ENCODE measurements at places on chromosomes 1 and 21.

DNA sequence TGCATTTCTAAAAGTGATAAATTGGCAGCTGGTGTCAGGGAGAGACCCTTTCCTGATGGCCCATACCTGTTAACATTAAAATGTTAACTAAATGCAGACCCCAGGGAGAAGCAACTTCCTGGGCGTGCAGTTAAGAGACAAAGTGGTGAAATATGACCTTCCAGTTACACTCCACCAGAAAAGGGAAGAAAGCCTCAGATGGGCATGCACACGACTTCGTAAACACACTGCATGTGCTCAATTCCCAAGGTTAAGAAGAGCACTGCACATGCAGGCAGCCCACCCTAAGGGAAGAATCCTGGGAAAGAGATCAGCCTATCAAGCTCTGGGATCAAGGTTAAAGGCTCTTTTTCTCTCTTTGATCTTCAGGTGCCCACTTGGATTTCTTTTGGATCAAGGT lies 9.7 kb upstream of the GBP6 start:
- no peak for DNase-seq

GRCh38 chr1:1883092-1883873 lies 7.6 kb downstream of the GNB1 start:
- DNase-seq, result no peak

GRCh38 chr1:18875107-18875795 lies 15.8 kb upstream of the TAS1R2 start:
- peak; percentile 46 for DNase-seq

DNA sequence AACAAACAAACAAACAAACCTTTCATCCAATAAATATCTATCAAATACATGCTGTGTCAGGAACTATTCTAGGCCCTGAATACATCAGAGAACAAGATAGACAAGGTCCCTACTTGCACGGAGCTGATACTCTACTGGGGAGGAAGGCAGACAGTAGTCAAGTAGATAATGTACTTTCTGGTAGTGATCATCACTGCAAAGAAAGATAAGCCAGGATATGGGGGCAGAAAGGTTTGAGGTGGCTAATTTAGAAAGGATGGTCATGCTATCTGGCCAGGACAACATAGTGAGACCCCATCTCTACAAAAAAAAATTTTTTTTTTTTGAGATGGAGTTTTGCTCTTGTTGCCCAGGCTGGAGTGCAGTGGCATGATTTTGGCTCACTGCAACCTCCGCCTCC lies 9.3 kb upstream of the MEX3A start:
- no peak for DNase-seq

DNA sequence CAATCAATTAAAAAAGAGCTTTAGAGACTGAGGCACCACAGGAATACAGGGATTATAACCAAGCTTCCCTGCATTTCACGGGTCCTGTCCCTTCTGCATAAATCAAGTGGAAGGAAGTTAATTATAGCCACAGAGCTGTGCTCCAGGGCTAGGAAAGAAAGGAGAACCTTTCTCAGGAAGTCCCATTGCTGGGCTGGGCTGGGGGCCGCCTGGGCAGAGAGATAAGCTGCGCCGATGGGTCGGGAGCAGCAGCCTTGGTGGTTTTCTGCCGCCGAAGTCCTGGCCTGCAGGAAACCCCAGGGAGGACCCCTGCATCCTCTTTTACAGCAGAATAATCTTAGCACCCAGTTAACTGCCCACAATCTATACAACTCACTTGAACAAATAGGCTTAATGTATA lies 12.6 kb upstream of the CD34 start:
- no peak for DNase-seq

DNA sequence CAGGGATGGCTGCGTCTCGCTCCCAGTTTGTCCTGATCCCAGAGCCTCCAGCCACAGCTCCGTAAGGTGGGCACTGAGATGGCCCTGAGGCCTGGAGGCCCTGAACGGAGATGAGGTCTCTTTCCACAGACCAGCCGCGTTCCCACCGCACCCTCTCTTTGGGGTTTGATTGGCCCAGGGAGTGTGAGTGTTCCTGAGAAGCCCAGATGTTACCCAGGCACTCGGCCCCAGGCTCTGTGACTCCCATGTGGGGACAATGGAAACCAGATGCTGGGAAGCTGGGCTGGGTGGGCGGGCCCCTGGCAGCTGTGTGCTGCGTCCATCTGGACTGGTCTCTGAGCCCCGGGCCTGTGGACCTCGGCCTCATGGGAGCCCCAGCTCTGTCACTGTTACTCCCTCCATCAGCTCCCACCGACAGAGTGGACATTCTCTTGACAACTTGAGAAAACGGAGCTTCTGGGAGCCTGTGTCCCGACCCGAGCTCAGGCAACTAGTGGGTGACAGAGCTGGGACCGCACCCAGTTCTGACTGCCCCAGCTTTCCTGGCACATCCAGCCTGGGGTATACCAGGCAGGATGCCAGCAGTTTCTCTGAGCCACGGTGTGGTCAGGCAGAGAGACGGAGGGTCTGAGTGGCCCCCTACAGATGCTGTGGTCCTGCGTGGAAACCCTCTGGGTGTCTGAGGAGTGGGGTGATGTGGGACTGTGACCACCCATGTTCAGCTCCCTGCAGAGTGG lies 9.8 kb upstream of the COL6A1 start:
- DNase-seq, result no peak

DNA sequence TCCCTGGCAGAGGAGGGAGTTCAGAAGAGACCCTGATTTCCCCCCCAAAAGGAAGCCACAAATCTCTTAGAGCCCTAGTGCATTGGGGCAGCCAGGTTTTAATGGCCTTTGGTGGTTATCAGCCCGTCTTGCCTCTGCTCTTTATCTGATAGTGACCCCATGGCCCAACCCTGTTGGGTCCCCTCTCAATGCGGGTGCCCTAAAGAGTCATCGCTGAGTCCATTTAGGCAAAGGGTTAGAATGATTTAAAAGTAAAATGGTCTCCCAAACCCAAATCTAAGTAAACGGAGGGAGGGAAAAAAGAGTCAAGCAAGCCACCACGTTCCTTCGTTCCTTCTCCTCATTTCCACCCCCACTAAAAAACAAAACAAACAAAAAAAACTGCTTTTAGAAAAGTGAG lies 164.0 kb downstream of the RUNX1 start:
- DNase-seq, result no peak

DNA sequence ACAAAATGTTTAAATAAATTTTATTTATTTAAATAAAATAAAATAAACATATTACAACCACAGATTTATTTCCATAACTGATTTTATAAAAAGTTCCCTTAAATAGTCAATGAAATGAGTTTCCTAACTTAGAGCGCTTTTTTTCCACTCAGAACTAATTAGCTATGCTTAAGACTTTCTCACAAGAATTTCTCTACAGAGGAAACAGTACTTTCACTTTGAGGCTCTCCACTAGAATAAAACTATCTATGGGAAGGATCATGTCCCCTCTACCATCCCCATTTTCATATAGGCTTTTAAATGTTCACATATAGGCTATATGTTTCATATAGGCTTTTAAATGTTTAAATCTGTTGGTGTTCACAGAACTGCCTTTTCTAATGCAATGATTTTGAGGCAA lies 40.0 kb upstream of the DPH5 start:
- no peak for DNase-seq

DNA sequence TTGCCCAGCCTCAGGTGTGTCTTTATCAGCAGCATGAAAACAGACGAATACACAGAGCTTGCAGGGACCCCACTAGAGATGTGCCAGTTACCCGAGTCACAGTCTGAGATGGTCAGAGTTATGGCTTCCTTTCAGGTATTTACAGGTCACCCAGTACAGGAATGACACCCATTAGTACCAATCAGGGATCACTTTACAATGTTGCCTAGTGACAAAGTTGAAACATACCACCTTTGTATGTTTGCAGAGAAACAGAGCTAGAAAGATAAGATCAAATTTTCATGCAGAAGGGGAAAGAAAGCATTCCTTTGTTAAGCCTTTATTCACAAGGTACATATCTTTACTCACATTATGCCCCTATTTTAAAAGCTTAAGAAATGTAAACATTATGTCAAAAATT lies 137.6 kb downstream of the RGS7 start:
- DNase-seq, result no peak

DNA sequence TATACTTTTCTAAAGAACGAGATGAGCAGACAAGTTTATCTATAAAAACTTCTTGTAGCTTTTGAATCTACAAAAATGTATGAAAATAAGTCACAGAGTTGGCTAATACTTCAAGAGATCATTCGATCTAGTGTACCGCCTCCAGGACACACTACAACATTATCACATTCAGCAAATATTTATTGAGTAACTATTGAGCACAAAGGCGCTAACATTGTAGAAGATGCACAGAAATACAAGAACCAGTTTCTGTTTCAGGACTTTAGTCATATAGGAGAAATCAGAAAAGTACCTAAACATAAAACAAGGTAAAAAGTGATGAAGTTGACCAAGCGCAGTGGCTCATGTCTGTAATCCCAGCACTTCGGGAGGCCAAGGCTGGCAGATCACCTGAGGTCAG lies 20.6 kb downstream of the WASF2 start:
- DNase-seq, result no peak

DNA sequence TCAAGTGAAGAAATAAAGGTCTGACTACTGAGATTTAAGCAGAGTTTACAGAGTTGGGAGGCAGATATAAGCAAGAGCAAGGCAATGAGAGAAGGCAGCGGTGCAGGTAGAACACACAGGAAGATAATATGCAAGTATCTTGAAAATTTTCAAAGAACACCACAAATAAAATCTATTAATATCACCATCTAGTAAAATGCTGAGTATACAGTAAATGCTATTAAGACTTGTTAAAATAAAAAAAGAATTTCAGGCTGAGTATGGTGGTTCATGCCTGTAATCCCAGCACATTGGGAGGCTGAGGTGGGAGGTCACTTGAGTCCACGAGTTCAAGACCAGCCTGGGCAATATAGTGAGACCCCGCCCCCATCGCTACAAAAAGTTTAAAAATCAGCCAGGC lies 20.0 kb downstream of the SORT1 start:
- no peak for DNase-seq

DNA sequence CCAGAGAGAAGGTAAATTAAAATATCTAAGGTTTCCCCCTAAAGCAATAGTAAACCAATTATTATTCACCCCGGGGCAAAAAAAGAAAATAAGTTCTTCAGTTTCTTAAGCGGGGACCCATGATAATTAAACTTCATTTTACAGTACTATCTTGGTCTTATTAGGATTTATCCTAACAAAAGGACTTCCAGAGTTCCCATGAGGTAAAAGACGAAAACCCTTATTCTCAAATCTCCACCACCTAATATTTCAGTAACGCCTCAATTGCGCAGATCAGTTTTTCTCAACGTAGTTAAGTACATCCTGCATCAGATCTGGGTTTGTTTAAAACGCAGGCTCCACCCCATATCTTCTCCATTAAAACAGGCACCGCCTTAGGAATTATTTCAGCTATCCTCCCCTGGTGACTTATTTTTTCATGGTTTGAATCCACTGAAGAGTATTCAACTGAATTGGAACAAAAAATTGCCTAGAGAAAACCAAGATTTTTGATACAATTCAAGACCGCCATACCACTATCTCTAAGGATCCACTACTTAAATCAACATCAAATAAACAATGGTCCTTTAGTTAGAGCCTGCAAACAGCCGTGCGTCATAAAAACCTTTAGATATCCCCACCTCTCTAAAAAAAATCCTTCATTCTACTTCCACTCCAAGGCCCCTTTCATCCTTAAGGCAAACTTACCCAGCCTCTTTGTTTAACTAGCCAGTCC lies 1.7 kb downstream of the MCL1 start:
- DNase-seq, result no peak

GRCh38 chr1:180167721-180168467 lies 13.2 kb downstream of the QSOX1 start:
- no peak for DNase-seq

DNA sequence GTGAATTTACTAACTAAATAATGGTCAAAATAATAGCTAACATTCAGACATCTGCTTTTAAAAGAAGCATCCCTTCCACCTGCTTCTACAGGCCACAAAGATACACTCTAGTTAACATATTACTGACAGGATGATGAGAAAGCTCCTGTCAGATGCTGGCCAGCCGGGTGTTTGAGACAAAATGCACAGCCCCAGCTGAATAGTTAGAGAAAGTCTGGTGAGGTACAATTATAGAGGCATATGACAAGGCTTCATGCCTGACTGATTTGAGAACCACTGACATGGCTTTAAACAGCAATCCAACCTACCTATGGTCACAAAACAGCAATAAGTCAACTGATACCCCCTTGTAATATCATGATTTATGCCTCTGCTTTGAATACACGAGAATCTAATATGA lies 137.0 kb downstream of the DENND1B start:
- DNase-seq, result no peak

- peak; percentile 68 for DNase-seq
These were observed 6.1 kb downstream of the SKI start for GRCh38 chr1:2233997-2234761.

DNA sequence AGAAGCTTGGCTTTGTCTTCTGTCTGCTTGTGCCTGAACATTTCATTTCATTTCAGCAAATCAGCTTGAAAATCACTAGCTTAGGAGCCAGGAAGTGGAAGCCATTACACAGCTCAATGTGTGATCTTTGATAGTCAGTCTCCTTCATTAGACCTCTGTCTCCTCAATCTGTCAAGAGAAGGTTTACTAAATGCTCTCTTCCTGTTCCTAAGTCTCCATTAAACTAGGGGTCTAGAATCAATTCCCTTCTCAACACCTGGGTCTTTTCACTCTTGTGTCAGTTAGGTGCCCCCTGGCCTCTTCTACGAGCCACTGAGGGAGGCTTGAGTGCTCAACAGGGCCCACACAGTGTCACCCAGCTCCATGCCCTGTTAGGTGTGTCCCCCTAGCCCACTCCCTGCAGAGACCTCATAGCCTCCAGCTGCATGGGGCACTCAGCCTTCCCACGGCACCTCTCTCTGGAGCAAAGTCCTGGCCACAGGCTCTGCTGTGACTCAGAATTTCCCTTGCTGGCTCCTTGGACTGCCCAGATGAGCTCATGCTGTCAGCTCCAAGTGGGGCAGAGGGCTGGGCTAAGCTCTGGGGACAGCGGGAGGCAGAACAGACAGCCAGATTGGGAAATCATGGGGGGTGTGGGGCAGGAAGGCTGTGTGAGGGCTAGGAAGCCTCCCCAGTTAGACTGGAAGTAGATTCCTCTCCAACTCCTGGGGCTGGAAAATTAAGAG lies 115.7 kb upstream of the IPO9 start:
- DNase-seq, result no peak

DNA sequence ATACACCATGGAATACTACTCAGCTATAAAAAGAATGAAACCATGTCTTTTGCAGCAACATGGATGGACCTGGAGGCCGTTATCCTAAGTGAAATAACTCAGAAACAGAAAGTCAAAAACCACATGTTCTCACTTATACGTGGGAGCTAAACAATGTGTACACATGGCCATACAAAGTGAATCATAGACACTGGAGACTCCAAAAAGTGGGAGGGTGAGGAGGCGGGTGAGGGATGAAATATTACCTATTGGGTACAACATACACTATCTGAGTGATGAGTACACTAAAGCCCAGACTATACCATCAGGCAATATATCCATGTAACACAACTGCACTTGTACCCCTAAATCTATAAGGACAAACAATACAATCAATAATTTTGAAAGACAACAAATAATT lies 39.5 kb upstream of the FAM20B start:
- DNase-seq, result no peak

DNA sequence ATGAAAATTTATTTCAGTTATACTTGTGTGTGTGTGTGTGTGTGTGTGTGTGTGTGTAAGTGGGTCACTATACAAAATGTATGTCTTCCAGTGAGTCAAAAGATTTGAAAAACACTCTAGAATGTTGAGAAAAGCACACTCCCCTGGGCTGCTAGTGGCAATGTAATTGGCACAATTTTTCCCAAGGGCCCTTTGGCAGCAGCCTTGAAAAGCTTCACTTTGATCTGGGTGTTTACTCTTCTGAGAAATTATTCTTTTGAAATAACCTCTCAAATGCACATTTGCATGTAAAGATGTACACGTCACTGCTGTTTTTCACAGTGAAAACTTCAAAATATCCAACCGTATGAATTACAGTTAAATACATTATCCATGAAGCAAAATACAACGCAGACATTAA lies 22.1 kb upstream of the SLC44A3 start:
- no peak for DNase-seq
